ENCODE measurements at places on chromosomes 1 and 21. TPM values are rescaled to one million over a fixed set of nuclear protein-coding genes. Genes with fewer than 3 reads are reported as not detected.

DNA sequence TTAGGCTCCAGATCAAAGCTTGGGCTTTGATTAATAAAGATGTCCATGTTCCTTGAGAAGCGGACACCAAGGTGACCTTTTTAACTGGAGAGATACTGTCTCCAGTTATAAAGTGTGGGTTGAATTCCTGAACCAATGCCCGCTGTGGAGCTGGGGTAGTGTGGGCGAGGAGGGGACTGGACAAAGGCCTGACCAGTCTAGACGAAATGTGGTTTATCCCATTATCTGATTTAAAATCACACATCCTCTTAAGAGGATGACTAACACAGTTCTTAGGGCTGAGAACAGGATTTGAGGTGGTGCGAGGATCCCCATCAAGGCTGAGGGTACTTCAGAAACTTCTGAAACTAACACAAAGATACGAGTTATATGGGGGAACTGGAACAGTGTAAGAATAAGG is 84.5 kb upstream of the GCLM start:
- no peak for DNase-seq

GRCh38 chr1:31511848-31512615 is 64.3 kb upstream of the TINAGL1 start:
- no peak for DNase-seq

The CYP4B1 gene
- polyA plus RNA-seq: 71.5 TPM

The TAS1R1 gene
- polyA plus RNA-seq: 0.06 TPM

GRCh38 chr1:45585110-45585426 is 1.2 kb downstream of the NASP start:
- no peak for DNase-seq

The SLC6A17 gene
- 0.10 TPM for polyA plus RNA-seq

The ATAD3C gene
- 3.3 TPM for polyA plus RNA-seq

- no peak for DNase-seq
These were observed 3.4 kb downstream of the RGS8 start for GRCh38 chr1:182680901-182681567.

The BMP8B gene
- polyA plus RNA-seq: 1.5 TPM

The PMF1 gene
- 65.6 TPM for polyA plus RNA-seq

DNA sequence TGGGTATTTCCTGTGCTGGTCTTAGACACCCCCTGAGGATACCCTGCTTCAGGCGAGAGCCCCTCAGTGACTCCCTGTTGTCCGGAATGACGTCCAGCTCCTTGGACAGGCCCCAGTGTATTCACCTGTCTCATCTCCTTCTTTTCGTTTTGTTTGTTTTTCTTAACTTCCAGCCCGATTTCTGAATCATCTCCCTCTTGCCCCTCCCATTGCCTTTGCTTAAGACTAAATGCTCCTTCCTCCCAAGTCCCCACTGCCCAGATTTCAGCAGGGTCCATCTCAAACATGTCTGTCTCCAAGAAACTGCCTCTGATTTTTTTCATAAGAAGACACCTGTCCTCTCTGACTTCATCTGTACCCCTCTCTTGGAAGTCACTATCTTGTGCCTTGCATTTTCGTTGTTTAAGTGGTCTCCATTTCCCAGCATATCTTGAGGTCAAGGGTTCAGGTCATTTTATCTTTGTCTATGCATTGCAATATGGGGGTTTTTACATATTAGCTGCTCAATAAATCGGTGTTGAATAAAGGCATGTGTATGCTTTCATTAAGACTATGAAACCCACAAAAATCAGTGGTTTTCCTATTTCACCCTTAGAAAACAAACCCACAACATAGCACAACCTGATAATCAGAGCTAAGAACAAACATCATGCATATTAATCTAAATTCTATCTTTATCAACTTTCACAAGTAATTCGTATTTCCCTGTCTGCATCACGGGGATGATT is 58.4 kb upstream of the LGALS8 start:
- no peak for DNase-seq

GRCh38 chr1:24796524-24796923 is 51.3 kb downstream of the CLIC4 start:
- DNase-seq: no peak

The CFAP126 gene
- not detected for polyA plus RNA-seq

DNA sequence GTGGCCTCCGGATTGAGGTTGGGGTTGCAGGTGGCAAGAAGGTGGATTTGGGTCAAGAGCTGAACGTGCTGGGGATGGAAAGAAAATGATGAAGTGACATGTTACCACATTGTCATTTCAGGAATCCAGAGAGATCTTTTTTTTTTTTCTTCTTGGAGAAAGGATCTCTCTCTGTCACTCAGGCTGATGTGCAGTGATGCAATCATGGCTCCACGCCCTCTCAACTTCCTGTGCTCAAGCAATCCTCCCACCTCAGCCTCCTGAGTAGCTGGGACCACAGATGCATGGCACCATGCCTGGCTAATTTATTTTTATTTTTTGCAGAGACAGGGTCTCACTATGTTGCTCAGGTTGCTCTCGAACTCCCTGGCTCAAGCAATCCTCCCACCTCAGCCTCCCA is 80.6 kb downstream of the GON4L start:
- DNase-seq: no peak

DNA sequence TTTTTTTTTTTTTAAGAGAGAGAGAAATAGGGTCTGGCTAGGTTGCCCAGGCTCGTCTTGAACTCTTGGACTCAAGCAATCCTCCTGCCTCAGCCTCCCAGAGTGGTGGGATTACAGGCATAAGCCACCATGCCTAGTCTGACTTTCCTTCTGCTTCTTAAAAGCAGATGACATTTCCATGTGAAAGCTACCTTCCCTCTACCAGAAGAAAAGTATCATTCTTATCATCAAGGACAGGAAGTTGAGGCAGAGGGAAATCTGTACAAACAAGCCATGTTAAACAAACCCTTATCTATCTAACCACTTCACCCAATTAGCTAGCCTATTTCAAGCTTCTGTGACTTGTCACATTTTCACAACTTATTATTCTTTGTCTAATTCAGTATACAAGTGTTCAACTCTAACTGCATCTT is 54.8 kb downstream of the SAMSN1 start:
- no peak for DNase-seq

DNA sequence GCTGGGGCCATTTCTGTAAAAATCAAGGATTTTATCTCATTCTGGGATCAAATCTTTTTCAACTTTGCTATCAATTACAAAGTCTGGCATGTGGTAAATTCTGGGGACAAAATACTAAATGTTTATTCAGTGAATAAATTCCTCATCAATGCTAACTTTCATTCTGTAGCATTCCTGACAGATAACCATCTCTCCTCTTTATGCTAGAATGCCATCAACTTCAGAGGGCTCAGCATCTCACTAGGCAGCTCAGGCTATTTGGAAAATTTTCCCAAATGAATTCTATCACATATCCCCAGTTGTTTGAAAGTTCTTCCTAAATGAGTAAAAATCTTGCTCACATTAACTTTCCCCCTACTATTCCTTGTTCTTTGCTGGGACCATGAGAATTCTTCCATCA is 163.0 kb upstream of the DAB1 start:
- DNase-seq: no peak

The AXDND1 gene
- polyA plus RNA-seq: 0.20 TPM

DNA sequence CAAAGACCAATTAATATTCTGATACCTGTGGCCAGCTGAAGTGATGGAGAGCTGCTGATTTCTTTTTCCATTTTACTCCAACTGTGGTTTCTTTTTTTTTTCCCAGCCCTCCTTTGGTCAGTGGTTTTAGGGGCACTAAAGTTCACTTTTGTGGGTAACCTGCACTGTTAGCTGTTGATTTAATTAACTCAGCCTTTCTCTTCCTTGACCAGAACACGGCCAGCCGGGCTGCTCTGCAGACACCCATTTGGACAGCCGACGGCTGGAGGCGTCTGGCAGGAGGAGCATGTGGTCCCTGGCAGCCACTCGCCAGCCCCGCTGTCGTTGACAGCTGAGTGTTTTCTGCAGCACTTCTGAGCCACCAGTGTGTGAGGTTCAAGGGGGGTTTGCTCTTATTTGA is 136.2 kb upstream of the RUNX3 start:
- no peak for DNase-seq

- no peak for DNase-seq
These were observed 36.2 kb upstream of the DOCK7 start for GRCh38 chr1:62724430-62724829.

DNA sequence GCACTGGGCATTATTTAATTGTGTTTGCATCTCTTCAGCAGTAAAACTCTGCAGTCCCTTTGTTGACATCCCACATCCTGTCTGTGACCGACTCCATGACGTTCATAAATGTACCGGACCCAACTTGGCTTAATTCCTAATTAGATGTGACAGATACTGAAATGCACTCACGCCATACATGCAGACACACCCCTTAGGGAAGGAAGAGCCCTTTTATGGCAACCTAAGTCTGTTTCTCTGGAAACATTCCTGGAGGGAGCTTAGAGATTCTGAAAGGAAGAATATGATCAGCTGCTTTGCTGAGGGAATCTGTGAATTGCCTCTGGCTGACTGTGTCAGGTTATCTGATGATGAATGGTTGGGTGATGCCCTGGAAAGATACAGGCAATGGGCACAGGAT is 33.4 kb downstream of the ADAMTS5 start:
- no peak for DNase-seq

DNA sequence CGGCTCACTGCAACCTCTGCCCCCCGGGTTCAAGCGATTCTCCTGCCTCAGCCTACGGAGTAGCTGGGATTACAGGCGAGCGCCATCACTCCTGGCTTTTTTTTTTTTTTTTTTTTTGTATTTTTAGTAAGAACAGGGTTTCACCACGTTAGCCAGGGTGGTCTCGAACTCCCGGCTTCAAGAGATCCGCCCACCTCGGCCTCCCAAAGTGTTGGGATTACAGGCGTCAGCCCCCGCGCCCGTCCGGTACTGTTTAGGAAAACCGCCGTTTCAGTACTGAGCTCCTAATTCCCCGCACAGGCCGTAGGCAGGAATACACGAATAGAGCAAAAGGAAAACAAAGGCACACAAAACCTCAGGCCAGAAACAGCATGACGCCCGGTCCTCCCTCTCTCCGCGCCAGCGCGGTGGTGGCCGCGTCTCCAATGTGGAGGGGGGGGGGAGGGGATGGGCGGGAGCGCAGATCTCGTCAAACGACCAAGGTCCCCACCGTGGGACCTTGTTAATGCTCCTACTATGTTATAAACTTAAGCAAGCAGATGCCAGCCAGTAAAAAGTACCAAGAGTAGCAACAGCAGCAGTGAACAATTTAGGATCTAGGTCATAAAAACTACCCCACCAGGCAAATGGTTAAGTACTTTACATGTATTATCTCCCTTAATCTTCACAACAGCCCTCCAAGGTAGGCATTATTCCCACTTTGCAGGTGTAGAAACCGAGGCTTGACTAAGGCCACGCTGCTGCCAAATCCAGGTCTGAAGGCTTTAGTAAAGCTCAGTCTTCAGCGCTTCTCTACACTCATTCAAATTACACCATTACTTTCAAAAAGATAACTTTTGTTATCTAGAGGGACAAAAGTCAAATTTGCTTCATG is 648 bp upstream of the ADAR start:
- peak; percentile 35 for DNase-seq

DNA sequence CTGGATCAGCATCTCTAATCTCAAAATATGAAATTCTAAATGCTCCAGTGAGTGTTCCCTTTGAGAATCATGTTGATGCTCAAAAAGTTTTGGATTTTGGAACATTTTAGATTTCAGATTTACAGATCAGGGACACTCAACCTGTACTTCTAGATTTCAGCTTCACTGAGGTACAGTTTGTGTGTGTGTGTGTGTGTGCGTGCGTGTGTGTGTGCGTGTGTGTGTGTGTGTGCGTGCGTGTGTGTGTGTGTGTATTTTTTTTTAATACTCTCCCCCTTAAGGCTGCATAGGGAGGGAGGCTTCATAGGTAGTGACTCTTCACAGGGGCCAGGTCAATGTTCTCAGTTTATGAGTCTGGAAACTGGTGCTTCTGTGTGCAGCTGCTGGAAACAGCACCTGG is 77.5 kb downstream of the BRINP2 start:
- no peak for DNase-seq

The TSACC gene
- polyA plus RNA-seq: 0.28 TPM

DNA sequence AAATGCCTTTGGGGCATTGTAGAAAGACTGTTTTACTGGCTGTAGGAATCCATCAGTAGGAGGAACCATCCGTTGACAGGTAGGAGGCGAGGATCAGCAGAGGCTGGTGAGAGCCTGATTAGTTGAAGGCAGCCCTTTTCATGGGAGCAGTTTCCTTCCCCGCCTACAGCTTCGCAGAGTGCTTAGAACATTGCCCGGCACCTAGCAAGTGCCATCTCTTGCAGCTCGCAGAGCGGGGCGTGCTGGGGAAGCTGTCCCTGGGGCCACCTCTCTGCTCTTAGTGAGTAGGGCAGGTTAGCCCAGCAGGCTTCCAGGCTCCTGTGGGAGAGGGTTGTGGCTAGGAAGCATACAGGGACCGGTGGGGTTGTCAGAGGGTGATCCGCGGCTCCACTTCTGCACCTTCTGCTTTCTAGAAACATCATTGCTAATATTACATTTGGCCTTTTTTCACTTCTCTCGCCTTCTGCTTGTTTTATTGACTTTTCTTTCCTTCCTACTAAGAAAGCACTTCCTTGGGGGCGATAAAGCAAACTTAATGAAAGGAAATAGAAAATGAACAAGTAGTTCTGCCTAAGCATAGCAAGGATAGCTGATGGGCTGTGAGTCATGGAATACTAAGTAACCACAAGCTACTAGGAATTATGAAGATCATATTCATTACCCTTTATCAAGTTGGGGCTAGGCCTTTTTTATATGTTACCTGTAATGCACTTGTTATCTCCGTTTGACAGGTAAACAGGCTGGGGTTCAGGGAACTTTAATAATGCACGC is 176.7 kb downstream of the GALNT2 start:
- no peak for DNase-seq

The GABRD gene
- 1.2 TPM for polyA plus RNA-seq

The XCL2 gene
- polyA plus RNA-seq: 0.60 TPM

- DNase-seq: peak; percentile 53
These were observed 436.4 kb downstream of the PLA2G4A start for GRCh38 chr1:187264995-187265602.

The NHLH1 gene
- polyA plus RNA-seq: 0.05 TPM

- DNase-seq: no peak
These were observed 11.0 kb downstream of the AHCYL1 start for GRCh38 chr1:109995536-109995935.

GRCh38 chr1:182192966-182193365 is 131.5 kb upstream of the ZNF648 start:
- DNase-seq: no peak

The PPIAL4G gene
- not detected for polyA plus RNA-seq

The LHX8 gene
- polyA plus RNA-seq: 0.46 TPM

GRCh38 chr1:110463725-110464124 is 12.8 kb downstream of the PROK1 start:
- DNase-seq: no peak

DNA sequence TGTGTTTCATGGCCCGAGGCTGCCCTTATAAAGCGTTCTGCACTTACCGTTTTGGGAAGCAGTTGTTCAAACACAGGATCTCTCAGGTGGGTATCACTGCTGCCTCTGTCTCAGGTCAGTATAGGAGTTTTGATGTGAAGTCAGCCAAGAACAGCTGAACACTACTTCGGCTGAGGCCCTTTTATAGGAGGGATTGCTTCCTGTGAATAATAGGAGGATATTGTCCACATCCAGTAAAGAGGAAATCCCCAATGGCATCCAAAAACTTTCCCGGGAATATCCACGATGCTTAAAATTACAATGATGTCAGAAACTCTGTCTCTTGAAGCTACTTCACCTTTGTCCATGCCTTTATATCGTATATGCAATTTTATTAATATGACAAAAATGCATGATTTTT is at the start of gene SELE:
TSS of gene SELE (minus strand) at position 156 of the 400 bp plus-strand sequence. CDS start 467 bp downstream, outside the sequence.
- no peak for DNase-seq

The PTPN14 gene
- polyA plus RNA-seq: 9.0 TPM

Data from urinary bladder (tissue), 4 donors.